ENCODE measurements at places on chromosomes 7 and 10. TPM values are rescaled to one million over a fixed set of nuclear protein-coding genes. Genes with fewer than 3 reads are reported as not detected.

HHEX gene
- 2.5 TPM for total RNA-seq

DNA sequence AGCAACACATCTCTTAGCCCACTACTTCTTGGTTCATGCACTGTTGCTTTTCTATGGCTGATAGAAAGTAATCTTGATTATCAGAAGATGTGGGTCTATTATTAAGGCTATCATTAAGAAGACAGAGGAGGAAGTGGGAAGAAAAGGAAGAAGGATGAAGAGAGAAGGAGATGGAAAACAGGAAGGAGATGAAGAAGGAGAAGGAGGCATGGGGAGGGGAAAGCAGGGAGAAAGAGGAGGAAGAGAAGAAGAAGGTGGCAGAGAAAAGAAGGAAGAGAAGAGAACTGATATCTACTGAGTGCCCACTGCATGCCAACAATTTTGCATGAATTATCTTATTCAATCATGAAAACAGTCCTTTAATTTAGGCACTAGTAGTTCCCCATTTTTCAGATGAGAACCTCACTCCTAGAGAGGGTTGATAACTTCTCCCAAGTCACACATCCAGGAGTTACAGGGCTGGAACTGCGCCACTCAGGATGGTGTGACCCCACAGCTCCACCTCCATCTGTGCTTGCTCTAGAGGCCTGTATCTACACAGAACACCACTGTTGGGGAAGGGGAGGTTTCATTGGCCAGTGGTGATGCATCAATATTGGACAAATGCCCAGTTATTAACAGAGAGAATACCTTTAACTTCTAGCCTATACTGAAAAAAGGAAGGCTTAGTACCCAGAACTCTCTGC lies 147.4 kb downstream of the CXCL12 start:
- DNase-seq, result no peak

DNA sequence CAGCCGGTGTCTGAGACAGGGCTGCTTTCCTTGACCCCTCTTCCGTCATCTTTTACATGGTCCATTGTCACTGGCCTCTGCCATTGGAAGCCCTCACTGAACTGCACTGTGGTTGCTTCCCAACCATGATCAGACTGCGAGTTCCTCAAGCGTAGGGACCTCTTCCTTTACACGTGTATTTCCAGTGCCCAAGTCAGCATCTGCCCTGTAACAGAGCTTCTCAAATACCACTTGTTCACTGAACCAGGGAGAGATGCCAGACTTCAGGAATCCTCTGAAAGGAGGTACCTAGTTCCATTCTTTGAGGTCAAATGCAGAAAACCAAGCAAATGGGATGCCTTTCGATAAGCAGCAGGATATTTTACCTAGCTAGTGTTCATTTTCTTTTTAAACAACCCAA lies 145.1 kb downstream of the NRP1 start:
- no peak for DNase-seq

- no peak for DNase-seq
These were observed 941 bp upstream of the LUC7L2 start for GRCh38 chr7:139358541-139359365.

DNA sequence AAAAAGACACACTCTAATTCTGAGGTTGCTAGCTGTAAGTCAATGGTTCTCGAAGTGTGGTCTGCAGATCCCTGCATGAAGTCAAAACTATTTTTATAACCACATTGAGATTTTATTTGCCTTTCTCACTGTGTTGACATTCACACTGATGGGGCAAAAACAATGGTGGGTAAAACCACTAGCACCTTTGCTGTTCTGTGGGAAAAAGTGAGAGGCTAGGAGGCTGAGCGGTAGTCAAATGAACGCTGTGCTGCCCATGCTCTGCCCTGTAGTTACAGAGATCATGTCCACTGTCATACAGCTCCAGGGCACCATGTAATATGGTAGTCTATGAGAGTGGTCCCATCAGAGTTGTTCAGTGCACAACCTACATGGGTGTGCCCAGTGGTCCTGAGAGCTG lies 21.6 kb upstream of the PDCD4 start:
- no peak for DNase-seq
